ENCODE measurements at places on chromosomes 1 and 21.

GRCh38 chr1:8435569-8436071 is 117.7 kb downstream of the SLC45A1 start:
- DNase-seq: no peak

DNA sequence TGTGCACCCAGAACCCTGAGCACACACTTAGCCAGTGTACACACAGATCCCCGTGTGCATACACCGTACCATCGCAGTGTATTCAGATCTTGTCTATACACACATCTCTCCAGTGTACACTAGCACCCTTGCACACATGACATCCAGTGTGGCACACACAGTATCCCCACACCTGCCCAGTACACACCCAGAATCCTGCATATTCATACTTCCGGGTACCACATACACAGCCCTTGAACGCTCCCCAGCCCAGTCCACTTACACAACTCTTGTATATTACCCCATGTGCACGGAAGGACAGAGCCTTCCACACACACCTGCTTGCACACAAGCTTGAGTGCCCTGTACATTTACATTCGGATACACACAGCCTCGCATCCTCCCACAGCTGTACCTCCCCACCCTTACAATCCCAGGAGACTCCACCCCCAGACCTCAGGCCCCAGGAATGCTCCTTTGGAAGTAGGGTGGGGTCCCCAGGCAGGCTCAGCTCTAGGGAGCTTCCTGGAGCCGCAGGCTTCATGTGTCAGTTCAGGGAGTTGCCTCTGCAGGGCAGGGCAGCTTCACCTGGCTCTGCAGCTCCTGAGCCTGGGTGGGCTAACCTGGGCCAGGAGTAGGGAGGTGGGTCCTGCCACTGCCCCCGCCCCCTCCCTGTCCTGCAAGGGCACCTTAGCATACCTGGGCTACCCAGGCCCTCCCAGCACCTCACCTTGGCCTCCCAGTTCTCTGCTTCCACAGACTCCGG is 46.2 kb downstream of the AHDC1 start:
- DNase-seq: no peak

GRCh38 chr1:223759273-223759672 is 46.9 kb downstream of the CAPN2 start:
- DNase-seq: no peak

- DNase-seq: no peak
Measured at GRCh38 chr1:227170361-227171166, 147.7 kb downstream of the CDC42BPA start.

GRCh38 chr1:117511273-117511672 is 94.6 kb upstream of the TENT5C start:
- DNase-seq: no peak

All from T-helper 1 cell (primary cell).